ENCODE measurements at places on chromosomes 2 and 18.

DNA sequence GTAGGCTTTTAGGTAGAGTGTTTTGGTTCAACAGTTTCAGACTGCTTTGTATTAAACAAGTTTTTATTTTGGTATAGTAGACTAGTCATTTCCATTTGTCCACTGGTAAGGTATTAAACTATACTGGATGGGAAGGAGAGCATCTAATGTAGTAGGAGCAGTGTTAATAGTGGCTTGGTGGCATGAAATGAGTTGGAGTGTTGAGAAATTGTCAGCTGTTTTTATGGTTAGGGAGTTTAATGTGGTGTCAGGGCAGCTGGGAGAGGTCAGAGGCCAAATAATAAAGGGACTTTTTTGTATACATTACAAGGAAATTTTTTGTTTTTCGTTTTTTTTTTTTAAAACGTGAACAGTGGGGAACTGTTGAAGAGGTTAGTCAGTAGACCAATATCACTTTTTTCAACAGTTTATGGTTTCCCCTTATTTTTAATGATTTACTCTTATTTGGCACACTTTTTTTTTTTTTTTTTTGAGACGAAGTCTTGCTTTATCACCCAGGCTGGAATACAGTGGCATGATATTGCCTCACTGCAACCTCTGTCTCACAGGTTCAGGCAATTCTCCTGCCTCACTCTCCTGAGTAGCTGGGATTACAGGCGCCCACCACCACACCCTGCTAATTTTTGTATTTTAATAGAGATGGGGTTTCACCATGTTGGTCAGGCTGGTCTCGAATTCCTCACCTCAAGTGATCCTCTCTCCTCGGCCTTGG, 21.2 kb downstream of the ACTR3 start:
- no peak for DNase-seq

DNA sequence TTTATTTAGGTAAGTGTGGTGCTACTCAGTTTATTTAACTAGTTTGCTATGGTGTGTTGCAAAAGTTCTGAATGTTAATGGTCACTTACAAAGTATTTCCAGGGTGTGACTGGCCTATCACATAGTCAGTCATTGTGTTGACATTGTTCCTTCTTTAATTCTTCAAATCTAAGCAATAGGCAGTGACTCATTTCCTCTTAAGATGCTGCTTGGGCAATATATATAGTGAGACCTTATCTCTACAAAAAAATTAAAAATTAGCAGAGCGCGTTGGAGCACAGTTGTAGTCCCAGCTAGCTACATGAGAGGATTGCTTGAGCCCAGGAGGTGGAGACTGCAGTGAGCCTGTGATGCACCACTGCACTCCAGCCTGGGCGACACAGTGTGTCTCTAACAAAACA, 5.8 kb upstream of the CCDC88A start:
- peak; percentile 70 for DNase-seq

GRCh38 chr18:50830544-50830943, 10.7 kb upstream of the MRO start:
- no peak for DNase-seq

GRCh38 chr2:98172951-98173350, 86.0 kb downstream of the VWA3B start:
- no peak for DNase-seq

DNA sequence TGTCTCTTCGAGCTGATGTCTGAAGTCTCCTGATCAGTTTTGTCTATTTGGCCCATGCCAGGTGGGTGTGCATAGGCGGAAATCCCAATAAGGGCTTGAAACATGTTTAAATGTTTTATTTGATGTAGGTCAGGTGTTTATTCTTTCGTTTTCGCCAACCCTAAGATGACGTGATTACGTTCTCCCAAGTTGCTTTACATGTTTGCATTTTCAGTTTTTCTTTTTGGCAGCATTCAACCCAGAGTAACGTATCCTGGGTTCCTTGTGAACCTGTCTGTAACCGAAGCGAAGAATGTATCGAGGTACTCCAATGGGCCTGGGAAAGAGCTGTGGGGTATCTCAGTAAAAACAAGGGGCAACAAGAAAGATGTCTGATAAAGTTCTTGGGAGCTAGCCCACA, 3.1 kb downstream of the ALPK2 start:
- no peak for DNase-seq

GRCh38 chr2:110993557-110994231, 127.0 kb upstream of the BCL2L11 start:
- no peak for DNase-seq

GRCh38 chr2:98090951-98091350, 4.0 kb downstream of the VWA3B start:
- DNase-seq: no peak
